Right ventricle myocardium superior (tissue), 1 donor: ENCODE measurements at places on chromosomes 2 and 18.

- DNase-seq: peak; percentile 64
Observed at GRCh38 chr2:24434541-24434940, 56.5 kb upstream of the NCOA1 start.

DNA sequence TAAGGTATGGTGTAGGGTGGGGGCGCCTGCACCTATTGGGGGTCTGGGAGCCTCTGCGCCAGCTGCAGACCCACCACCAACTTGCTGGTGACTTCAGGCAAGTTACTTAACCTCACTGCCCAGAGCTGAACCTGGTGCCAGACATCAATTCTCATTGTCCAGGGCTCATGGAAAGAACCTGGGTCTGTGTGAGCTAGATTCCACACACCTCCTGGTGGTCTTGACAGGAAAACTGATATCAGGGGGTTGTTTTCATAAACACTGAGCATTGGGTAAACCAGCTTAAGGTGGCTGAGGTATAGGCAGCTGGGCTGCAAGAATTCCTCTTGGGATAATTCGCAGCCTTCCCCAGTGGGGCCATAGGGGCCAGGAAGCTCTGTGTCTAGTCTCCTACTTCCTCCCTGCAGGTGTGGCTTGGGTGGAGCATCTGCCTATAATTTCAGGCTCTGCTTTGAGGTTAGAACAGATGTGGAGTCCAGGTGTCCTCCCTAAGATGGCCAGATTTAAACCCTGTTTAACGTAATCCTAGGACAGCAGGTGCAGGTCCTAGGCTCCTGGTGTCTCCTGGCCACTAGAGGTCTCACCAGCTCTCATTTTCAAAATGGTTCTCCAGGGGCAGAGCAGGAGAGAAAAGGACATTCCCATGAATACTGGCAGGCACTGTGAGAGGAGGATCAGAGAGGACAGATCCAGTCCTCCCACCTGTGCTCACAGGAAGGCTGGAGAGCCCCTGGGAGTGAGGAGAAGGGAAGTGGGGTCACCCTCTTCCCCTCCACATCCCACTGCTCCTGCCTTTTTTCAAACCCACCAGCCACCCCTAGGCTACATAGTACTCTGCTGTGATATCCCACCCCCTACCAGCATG lies 100.4 kb upstream of the SMAD2 start:
- DNase-seq: no peak

- no peak for DNase-seq
Observed at GRCh38 chr2:95382686-95383634, 19.5 kb upstream of the FAHD2A start.

GRCh38 chr2:152493417-152493816 lies 158.4 kb downstream of the FMNL2 start:
- DNase-seq: no peak

DNA sequence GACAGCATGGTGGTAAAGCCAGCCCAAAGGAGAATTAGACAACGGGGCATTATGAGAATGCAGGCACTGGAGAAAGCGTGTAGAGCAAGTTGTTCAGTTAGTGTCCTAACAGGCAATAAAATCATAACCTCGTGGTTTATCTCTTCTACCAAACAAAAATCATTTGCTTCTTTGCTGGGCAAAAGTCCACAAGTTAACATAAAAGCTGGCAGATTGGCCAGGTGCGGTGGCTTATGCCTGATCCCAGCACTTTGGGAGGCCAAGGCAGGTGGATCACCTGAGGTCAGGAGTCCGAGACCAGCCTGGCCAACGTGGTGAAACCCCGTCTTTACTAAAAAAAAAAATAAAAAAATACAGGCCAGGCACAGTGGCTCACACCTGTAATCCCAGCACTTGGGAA lies 364.1 kb downstream of the SETBP1 start:
- DNase-seq: no peak

- DNase-seq: no peak
Observed at GRCh38 chr2:18243816-18244215, 316.6 kb downstream of the RDH14 start.

GRCh38 chr2:60541056-60541651 lies 12.3 kb downstream of the BCL11A start:
- DNase-seq: no peak

DNA sequence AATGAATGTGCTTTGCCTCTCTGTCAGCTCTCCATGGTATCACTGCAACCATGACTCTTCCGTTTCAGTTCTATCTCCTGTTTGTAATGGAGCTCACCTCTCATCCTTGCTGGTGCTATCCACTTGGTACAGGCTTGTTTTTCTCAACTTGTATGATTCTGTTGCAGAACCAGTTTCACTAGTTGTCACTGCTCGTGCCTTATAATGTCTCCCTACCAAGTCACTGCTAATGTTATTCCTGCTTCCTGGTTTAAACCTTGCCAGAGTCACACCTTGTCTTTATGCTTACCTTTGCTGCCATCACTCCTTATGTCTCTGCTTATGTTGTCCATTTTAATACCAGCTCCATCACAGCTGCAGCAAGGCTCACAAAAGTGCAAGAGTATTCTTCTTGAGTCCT lies 1191.0 kb upstream of the LRRTM1 start:
- no peak for DNase-seq

GRCh38 chr18:45978084-45978483 lies 11.0 kb upstream of the EPG5 start:
- DNase-seq: no peak

- no peak for DNase-seq
Observed at GRCh38 chr2:52074130-52074719, 1042.3 kb upstream of the NRXN1 start.

DNA sequence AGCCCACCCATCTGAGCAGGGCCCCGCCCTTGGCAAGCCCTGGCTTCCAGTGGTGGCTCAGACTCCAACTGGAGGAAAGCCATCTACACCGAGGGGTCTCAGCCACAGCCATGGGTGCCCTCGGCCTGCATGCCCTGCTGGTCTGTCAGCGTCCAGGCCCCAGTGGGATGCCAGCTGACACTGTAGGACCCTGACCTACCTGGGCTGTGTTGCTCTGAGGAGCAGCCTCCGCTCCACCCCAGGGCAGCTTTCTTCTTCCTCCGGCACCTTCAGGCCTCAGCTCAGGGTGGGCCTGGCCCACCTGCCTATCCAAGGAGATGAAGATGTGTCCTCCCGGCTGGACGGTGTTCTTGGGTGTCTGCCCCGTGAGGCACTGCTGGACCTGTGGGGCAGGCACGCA lies 13.9 kb upstream of the ARHGEF4 start:
- DNase-seq: peak; percentile 35

- DNase-seq: no peak
Observed at GRCh38 chr18:25239581-25240419, 112.2 kb downstream of the ZNF521 start.

- no peak for DNase-seq
Observed at GRCh38 chr2:27741673-27742072, 29.8 kb upstream of the MRPL33 start.

- no peak for DNase-seq
Observed at GRCh38 chr2:197219636-197220035, 90.9 kb downstream of the ANKRD44 start.

- DNase-seq: no peak
Observed at GRCh38 chr2:100205174-100205573, 62.8 kb upstream of the AFF3 start.

- peak; percentile 80 for DNase-seq
Observed at GRCh38 chr2:172172513-172173173, 69.9 kb upstream of the DLX2 start.

DNA sequence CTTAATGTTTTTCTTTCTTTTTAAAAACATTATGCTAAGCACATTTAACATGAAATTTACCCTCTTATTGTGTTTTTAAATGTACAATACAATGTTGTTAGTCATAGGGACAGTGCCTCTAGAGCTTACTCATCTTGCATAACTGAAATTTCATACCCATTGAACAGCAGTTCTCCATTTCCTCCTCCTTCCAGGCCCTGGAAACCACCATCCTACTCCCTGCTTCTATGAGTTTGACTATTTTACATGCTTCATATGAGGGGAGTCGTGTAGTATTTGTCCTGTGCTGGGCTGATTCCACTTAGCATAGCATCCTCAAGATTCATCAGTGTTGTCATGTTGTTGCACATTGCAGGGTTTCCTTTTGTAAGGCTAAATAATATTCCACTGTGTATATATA lies 92.6 kb downstream of the SPATS2L start:
- DNase-seq: no peak

GRCh38 chr18:21099442-21099841 lies 12.2 kb downstream of the ROCK1 start:
- DNase-seq: no peak

DNA sequence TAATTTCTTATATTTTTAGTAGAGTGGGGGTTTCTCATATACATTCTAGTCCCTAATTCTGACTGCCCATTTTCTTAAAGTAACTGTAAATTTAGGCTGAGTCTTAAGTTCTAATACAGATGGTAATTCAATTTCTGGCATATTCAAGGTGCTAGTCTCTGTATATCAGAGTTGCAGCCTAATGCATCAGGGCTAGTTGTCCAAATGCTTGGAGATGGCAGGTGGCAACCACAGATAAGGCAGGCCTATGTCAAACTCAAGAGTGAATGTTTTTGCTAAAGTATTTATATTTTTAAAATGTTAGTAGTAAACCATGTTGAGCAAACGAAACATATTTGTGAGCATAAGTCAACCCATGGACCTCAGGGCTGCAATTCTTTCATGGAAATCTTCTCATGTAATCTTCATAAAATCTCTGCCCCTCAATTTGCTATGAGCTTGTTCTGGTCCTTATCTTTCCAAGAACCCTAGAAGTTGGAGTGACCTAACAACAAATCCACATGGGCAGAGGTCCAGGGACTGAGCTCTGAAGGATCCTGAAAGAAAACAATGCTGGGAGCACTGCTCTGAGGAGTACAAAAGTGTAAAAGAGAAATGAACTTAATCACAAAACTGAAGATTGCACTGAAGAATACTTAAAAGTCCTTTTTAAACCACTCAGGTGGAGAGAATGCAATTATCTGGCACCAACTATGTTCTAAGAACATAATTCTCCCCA lies 27.3 kb upstream of the DSC2 start:
- no peak for DNase-seq

- DNase-seq: no peak
Observed at GRCh38 chr2:53505826-53506225, 261.8 kb upstream of the CHAC2 start.
